Iris pigment epithelial cell (primary cell): ENCODE measurements at places on chromosomes 5 and 9.

DNA sequence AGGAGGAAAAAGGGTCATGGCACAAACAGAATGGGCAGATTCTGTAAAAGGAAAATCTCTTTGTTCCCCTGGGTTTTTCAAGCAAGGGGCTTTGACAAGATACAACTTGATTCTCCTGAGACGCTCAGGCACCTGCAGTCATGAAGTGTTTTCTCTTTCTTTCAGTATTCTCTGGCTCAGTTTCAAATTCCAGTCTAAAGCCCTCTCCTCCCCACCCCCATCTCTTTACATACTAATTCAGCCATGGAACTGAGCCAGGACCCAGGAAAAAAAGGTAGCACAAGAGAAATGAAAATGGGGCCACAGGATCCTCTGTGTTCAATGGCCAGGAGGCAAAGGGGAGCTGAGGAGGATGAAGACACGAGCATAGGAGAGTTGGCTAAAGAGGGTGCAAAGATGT is 408.4 kb downstream of the SPOCK1 start:
- no peak for DNase-seq

DNA sequence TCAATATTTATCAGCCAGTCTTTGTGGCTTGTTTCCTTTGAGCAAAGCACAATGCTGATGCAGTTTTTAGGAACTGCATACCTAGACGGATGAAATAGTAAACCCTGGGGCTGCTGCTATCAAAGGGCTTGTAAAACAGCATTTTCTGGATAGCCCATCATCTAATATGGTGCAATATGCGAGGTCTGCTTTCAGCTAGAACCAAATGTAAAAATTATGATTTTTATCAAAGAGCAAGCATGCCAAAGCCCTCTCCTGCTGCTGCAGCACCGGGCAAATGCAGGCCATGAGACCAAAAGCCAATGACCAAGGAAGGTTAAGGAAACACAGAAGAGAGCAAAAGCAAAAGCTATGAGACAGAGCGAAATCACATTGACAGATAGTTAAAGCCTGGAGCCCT is 1000.4 kb downstream of the MAT2B start:
- no peak for DNase-seq

- DNase-seq = peak; percentile 50
Measured at GRCh38 chr9:4762886-4763541, 22.0 kb upstream of the AK3 start.

DNA sequence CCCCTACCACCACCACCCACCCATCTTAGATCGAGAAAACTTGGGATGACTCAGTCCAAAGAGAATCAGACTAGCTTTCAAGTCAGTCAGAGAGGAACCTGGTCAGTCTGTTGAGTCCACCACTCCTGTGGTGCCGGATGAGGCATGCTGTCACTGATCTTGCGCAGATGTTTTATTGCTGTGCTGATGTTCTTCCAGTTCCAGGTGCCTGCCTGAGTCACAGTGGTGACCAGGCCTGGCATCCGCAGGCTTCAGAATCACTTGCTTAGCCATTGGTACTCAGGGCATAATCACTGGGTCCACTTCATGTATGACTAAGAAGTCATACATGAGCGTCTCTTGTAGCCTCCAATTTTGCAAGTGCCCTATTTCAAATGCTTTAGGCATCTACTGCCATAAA is 114.1 kb downstream of the MUSK start:
- no peak for DNase-seq

DNA sequence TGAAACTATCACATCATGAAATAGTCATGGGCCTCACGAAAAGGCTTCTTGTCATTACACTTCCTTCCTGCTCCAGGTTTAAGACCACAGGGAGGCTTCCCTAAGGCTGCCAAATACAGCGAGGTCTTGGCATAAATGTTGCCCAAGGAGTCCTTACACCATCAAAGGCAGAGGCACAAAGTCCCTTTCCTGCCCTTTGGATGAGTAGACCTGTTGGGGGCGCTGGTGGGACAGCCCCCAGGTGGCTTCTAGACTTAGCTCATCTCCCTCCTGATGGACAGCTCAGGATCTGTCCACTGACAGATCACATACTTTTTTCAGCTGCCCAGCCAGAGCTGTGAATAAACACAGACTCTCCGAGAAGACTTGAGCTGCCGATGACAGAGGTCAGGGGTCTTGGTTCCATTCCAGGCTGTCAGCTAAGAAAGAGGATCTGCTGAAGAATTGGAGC is 15.5 kb upstream of the MEGF9 start:
- DNase-seq = no peak

DNA sequence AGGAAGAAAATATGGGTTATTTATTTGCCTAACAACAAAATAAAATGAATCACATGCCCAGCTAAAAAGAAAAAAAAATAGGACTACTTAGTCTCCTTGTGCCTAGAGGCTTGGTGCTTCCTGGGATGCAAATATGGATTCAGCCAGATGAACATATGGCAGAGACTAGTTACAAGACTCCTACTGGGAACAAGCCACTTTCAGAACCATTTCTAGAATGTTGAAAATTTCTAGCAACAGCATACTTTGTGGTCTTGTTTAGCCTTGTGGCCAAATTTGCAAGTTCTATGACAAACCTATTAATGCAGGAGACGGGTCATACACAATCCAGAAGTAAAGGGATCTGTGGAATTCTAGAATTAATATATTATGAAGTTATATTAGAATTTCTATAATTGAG is 198.7 kb downstream of the CHSY3 start:
- no peak for DNase-seq

GRCh38 chr9:137381501-137382443 is 41.2 kb downstream of the EXD3 start:
- no peak for DNase-seq

DNA sequence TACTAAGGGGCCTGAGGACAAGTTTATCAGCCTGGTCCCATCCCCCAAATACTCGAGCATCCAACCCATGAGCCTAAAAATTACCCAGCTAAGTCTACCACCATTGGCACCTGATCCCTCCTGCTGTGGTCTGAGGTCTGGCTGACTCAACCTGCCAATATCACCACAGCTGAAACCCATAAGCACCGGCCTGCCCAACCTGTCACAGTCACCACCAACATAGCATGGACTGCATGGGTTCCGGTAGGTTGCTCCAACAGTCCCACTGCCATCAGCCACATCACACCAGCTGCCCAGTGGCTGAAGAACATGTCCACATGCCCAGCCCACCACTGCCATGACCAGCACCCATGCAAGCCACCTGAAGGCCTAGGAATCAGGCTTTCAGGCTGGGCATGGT is 495.0 kb downstream of the PRELID2 start:
- DNase-seq = no peak

GRCh38 chr9:124040186-124040931 is 28.8 kb downstream of the LHX2 start:
- DNase-seq = peak; percentile 78

GRCh38 chr9:19286634-19287188 is 56.2 kb downstream of the DENND4C start:
- DNase-seq = peak; percentile 28

DNA sequence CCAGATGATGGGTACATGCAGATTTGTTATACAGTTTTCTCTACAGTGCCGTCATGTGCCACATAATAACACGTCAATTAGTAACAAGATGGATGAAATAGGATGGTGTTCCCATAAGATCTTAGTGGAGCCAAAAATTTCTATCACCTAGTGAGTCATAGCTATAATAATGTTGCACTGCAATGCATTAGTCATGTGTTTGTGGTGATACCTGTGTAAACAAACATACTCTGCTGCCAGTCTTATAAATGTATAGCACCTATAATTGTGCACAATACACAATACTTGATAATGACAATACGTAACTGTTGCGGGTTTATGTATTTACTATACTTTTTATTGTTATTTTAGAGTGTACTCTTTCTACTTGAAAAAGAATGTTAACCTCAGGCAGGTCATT is 865.4 kb downstream of the MAT2B start:
- DNase-seq = no peak

GRCh38 chr5:135050244-135050767 is 16.3 kb upstream of the PITX1 start:
- no peak for DNase-seq

- no peak for DNase-seq
Measured at GRCh38 chr9:131282175-131282574, 5.9 kb upstream of the FAM78A start.

DNA sequence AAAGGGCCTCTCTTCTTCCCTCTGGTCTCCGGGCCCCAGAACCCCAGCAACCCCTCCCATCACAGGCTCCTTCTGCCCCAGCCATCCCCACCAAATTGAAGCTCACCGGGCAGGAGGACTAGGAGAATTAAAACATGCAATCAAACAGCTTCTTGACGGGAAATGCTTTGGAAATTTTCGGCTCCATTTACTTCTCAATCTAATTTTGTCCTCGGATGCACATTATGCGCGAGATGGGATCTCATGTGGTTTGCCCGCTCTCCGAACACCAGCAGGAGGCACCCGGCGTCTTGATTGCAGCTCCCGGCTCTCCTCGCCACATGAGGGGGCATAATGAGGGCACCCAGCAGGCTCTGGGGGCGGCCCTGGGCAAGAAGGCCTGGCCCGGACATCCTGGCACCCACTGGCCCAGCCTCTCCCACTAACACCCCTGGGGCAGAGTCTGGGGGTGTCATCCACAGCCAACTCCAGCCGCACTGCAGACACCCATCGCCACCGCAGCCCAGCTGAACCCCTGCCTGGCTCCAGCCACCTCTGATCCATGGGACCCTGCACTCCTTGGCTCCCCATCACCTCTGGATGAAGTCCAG is 135.5 kb downstream of the PAX5 start:
- no peak for DNase-seq

DNA sequence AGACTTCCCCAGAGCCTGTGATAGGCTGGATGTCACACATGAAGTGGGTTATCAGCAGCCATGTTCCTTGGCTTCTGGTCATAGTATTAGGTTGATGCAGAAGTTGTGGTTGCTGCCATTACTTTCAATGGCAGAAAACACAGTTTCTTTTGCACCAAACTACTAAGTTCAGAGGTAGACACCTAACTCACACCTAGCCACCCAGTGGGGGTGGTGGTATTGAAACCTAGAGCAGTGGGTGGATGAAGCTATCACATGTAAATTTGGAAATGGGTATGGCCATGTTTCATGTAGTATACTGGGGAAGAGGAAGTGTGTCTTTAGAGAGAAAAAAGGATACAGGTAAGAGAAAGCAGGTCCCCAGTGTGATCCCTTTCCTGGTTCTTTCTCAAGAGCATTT is 347.9 kb upstream of the SEMA6A start:
- DNase-seq = no peak

GRCh38 chr9:16143947-16144890 is 591.4 kb downstream of the CCDC171 start:
- DNase-seq = no peak

GRCh38 chr5:149778303-149779123 is 48.4 kb downstream of the PPARGC1B start:
- no peak for DNase-seq

DNA sequence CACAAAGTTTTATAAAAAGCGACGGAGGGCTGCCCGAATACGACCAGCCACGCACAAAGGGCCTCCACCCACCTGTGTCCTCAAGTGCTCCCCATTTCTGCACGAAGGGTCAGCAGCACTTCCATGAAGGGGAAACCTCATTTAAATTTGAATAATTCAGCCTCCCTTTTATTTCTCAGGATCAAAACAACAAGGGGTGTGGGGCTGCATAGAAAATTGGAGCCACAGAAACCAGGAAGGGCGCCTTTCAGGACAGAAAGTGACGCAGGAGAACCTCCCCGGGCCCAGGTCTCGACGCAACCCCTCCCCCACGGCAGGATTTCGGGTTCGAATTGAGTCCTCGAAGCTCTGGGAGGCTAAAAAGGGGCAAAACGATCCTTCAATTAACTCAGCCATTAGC is 2.1 kb downstream of the NRARP start:
- no peak for DNase-seq

- peak; percentile 93 for DNase-seq
Measured at GRCh38 chr9:110050925-110051355, 157.0 kb downstream of the C9orf152 start.

DNA sequence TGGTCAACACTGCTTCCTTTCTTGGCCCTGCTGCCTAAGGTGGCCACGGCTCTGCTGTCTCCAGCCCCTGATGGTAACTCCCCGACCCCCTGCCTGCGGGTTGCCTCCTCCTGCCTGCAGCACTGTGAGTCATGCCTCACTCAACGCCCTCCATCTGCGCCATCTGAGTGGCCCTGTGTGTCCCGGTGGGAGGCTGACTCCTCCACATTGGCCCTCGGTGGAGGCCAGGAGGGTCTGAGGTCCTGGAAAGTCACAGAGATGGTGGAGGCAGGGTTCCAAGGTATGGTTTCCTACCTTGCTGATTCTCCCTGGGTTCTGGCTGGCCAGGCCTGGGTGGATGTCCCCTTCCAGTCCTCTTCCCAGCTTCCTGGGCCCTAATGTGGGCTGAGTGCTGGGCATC is 64.5 kb upstream of the ADAMTS2 start:
- DNase-seq = no peak

DNA sequence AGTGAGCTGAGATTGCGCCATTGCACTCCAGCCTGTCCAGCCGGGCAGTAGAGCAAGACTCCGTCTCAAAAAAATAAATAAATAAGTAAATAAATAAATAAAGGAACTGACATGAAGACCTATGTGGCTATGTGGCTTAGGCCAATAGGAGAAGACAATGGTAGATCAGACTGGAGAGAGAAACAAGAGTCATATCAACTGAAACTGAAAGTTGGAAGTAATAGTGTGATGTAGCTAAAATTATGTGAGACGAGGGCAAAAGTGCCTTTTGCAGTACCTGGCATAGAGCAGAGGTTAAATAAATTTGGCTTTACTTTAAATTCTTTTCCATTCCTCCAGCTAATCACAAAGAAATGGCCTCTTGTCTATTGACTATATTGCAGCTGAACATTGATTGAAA is 7.3 kb downstream of the FBP2 start:
- peak; percentile 21 for DNase-seq

GRCh38 chr5:169631360-169631759 is 5.7 kb upstream of the DOCK2 start:
- DNase-seq = peak; percentile 58

DNA sequence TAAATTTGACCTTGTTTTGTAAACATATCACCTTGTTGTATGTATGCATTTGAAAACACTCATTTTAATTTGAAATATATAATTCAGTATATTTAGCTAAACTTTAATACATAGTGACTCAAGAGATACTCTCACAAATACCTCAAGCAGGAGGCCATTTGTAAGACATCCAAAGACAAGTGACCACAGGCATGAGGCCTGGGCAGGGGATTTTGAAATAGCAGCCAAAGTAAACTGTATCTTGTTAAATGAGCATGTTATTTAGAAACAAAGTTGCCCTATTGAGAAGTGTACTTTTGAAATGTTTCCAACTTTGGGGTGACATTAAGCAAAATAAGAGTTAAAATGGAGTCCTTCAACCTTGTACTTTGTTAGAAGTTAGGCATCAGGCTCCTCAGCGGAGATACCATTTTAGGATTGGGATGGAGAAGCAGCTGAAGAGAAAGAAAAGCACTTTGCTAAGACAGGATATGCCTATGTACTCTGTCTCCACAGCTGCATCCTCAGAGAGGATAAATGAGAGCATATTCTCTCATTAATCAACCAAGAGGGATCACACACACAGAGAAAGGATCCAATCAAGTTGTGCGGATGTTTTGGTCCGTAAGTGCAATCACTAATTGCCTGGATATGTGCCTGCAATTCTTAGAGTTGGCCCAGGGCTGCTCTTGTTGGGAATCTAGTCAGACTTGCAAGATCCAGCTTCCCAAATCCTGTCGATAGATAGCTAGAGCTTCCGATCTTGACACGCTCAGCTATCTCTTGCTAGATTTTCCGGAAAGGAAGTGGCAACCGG is 157.5 kb upstream of the HAPLN1 start:
- DNase-seq = peak; percentile 85
